ENCODE measurements at places on chromosomes 1 and 21. TPM values are rescaled to one million over a fixed set of nuclear protein-coding genes. Genes with fewer than 3 reads are reported as not detected.

Gene LCE3D
- total RNA-seq: not detected

Gene CFHR3
- total RNA-seq: not detected

Gene LCE1F
- not detected for total RNA-seq

Gene CD1E
- not detected for total RNA-seq

Gene CD2
- not detected for total RNA-seq

Gene TIPRL
- total RNA-seq: 36.8 TPM

Gene MXRA8
- 0.63 TPM for total RNA-seq
